Activated naive CD4-positive, alpha-beta T cell treated with anti-CD3 and anti-CD28 coated beads for 36 hours (primary cell): ENCODE measurements at places on chromosomes 3 and 15.
A peak's percentile ranks its signal among the peaks of the same experiment; 100 is the strongest.

DNA sequence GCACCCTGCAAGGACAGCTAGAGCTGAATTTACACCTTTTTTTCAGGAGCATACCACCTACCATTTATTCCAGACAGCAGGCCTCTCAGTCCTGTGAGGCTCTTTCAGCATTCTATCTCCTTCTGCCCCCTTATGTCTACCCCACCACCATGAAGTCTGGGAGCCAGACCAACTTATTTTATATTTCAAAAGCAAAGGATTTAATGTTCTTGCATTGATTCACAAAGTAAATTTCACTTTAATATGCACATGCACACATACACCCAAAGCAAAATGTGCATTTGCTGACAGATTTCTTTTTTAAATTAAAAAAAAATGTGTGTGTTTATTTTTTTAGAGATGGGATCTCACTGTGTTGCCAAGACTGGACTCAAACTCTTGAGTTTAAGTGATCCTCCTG is 264.2 kb upstream of the LRRC3B start:
- no peak for DNase-seq

- no peak for DNase-seq
Observed at GRCh38 chr15:101031213-101031612, 112.1 kb downstream of the LRRK1 start.

DNA sequence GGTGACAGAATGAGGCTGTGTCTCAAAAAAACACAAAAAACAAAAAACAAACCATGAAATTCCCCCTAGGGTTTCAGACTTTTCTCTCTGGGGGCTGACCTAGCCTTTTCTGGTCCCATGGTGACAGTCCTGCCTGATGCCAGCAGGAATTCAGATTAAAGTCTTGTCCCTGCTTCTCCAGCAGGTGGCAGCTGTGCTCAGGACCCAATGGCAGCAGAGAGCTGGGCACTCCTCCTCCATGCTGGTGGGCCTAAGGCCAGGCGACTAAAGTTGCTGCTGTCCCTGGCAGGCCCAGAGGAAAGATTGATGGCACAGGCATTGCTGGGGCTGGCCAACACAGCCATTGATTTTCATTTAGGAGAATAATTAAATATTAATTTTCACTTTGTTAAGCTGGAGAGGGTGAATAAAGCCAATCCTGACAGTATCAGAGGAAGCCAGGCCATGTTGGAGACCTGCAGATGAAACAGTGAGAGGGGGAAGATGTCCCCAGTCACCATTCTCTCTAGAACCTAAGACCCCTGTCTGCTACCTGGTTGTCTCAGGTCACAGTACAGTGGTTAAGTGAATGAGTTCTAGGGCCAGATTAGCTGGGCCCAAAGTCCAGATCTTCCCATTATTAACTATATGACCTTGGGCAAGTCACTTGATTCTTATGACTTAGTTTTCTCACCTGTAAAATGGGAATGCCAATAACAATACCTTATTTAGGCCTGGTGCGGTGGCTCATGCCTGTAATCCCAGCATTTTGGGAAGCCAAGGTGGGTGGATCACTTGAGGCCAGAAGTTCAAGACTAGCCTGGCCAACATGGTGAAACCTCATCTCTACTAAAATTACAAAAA is 7.1 kb downstream of the CELF6 start:
- peak; percentile 75 for DNase-seq

GRCh38 chr3:119258915-119259314 is 18.2 kb upstream of the B4GALT4 start:
- no peak for DNase-seq

GRCh38 chr3:16236030-16236639 is 28.6 kb downstream of the DPH3 start:
- DNase-seq = no peak

DNA sequence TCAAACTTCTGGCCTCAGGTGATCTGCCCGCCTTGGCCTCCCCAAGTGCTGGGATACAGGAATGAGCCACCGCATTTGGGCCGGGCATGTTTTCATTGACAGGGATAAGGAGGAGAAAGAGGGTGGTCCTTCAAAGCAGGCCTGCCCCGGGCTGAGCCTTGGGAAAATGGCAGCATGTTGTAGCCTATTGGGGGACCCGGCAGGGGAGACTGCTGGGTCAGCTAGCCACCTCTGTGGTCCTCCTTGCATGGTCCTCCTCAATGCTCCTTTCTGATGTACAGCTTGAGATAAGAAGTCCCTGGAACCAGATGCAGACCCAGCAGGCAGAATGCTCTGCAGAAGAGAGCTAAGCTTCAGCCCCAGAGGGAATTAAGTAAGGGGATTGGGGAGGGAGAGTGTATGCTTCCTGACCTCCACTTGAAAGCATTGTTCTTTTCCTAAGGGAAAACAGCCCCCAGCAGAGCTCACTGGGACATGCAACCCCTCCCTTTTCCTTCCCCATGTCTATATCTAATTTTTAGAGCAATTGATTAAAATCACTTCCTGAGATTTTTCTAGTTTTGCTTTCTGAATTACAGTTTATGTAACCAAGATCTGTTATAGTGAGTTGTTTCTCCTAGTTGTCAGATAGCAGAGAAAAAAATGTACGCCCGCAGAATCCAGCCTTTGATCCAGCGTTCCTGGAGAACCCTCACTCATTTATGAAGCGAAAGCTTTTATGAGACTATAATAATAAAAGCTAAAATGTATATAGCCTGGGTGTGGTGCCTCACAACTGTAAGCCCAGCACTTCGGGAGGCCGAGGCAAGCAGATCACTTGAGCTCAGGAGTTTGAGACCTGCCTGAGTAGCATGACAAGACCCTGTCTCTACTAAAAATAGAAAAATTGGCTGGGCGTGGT is 48.7 kb upstream of the VILL start:
- DNase-seq = no peak

- no peak for DNase-seq
Observed at GRCh38 chr15:86021281-86022264, 58.1 kb upstream of the AGBL1 start.

GRCh38 chr15:92667287-92667904 is 11.8 kb upstream of the FAM174B start:
- no peak for DNase-seq

DNA sequence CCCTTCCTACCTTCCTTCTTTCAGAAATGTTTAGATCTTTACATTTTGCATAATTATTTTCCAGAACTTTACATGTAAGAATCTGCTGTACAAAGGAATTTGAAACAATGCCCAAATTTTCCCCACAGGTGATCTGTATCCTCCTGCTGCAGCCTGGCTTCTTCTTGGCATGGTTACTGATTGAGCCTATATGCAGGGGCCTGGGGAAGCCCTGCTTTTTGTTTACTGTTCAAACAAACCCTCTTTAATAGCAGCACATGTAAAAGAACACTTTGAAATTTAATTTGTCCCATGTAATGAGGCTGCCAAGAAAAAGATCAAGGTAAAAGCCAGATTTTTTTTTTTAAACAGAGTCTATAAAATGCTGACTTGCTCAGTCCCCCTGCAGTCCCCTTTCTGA is 432.2 kb downstream of the TUSC7 start:
- no peak for DNase-seq

DNA sequence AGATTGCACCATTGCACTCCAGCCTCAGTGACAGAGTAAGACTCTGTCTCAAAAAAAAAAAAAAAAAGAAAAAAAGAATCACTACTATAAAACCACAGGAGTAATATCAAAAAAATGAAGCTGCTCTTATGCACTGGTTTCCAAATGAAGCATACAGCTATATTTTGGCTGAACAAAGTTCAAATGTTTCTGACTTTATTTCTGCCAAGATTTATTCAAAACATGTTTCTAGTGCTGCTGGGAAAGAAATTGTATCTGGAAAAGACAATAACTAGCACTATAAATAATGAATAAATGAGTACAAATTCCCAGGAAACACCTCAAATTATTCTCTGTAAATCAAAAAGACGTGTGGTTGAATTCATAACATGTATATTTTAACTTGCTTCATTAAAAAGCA is 102.5 kb upstream of the MME start:
- no peak for DNase-seq

DNA sequence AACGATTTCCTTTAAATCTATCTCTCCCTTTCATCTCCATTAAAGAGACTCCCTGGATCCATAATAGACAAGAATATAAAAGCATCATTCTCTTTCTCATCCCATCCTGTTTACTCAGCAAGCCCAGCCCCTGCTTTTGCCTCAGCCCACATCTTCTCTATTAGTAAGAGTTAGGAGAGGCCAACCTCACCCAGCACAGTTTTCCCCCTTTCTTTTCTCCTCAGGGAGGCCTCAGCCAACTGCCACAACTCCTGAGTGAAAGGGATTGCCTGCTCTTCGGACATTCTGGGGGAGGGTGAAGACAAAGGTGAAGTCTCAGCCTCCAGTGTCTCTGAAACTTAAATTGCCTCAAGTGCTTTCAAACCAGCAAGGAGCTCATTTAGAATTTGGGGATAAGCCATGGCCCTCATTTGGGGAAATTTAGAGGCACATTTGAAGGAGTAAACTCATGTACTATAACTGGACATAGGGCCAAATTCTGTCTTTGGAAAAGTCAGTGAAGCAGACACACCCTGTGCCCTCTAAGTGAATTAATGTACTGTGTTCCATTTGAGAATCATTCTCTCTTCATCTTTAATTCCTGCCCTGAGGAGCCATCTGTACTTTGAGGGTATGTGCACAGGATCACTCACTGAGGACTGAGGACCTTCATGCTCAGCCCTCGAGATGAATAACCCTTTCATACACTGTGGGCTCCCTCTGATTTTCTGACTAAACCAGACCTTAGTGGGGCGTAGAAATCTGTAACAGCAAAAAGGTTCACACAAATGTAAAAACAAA is 82.5 kb downstream of the SOX2 start:
- no peak for DNase-seq

- DNase-seq = no peak
Observed at GRCh38 chr15:62209322-62209721, 44.2 kb upstream of the C2CD4B start.

- no peak for DNase-seq
Observed at GRCh38 chr3:112092496-112093179, 6.4 kb downstream of the C3orf52 start.

DNA sequence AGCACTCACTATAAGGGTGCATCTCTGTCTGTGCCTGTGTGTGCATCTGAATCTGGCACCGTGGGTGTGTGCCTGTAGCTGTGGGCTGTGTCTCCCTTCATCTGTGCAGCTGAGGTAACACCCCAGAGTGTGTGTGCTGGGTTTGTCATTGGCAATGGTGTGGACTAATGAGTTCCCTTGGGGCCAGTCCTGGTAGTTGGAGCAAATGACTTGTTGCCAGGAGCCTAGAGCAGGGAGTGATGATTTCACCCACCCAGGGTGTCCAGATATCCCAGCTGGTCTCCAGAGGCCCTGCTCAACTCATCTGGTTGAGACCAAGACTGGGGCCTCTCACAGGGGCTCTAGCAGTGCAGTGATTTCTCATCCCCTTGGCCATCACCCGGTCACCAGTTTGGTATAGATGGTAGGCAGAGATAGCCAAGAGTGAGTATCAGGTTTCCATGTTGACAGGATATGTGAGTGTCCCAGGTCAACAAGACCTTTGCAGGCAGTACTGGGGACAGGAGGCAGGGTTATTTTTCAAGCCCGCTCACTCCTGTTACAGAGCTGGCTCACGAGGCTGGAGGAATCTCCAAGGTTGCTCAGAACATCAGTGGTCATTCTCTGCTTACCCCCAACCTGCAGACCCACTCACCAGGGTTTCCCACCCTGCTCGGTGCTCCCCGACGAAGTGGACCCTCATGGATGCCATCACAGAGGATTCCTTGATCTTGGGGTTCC is 4.1 kb upstream of the HDAC11 start:
- DNase-seq = no peak

DNA sequence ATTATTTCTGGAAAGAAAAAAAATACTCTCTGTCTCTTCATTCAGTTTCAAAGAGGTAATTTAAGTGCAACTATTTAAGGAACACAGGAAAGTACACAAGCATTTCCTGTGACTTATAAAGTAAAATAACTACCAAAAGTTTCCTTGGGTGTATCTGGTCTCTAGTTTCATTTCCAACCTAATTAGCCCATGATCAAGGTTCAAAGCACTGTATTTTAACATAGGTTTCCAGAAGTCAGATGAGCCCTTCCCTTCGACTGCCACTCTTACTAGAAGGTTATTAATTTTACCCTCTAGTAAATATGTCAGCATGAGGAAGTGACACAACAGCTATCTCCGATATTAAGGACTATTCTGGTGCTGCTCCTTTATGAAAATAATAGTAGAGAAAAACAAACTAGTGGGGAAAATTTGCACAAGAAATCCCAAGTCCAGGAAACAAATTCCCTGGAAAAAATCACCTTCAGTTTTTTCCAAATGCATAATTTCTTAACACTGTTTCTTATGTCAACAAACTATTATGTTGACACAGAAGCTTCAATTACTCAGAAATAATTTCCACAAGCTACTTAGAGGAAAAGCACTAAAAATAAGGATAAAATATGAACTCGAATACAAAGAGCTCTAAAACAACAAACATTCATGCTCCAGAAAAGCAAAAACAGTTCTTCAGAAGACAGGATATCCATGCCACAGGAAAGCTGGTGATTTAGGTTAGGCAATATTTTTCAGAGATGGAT is 35.3 kb downstream of the CCPG1 start:
- DNase-seq = no peak
